Activated CD4-positive, alpha-beta T cell treated with anti-CD3 and anti-CD28 coated beads, Interleukin-2, amount 10 ng/mL, durations not matched to agents 7 days and 5 days (primary cell): ENCODE measurements at places on chromosomes 12 and 14. TPM values are rescaled to one million over a fixed set of nuclear protein-coding genes. Genes with fewer than 3 reads are reported as not detected.

Gene ZC2HC1C
- total RNA-seq, result 3.3 TPM

Gene BDKRB2
- not detected for total RNA-seq

Gene LTB4R2
- total RNA-seq, result 21.7 TPM

Gene TSPAN19
- not detected for total RNA-seq

Gene GPR84
- total RNA-seq, result 0.33 TPM

Gene PPFIBP1
- total RNA-seq, result 7.7 TPM

Gene TAS2R9
- not detected for total RNA-seq

DNA sequence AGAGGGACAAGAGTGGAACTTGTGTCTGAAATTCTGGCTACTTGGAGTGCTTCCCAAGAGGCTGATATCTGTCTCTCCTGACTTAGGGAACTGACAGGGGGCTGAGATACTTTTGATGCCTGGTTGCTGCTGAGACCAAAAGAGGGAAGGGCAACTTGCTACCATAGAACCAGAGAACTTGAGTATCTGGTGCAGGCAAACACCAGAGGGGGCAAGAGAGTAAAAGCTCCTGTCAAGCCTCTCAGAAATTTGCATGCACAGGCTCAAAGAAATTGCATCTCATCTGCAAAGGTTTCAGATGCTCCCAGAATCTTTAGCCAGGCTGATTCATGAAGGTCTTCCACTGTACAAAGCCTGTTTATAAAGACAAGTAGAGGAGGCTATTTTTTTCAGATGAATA is 391.3 kb upstream of the FOXG1 start:
- DNase-seq, result no peak

- no peak for DNase-seq
These were observed 34.4 kb downstream of the BMAL2 start for GRCh38 chr12:27367078-27367477.

GRCh38 chr12:64009321-64010068 is 165.0 kb downstream of the SRGAP1 start:
- no peak for DNase-seq

- DNase-seq, result no peak
These were observed 37.4 kb downstream of the HSP90AA1 start for GRCh38 chr14:102049258-102050025.

DNA sequence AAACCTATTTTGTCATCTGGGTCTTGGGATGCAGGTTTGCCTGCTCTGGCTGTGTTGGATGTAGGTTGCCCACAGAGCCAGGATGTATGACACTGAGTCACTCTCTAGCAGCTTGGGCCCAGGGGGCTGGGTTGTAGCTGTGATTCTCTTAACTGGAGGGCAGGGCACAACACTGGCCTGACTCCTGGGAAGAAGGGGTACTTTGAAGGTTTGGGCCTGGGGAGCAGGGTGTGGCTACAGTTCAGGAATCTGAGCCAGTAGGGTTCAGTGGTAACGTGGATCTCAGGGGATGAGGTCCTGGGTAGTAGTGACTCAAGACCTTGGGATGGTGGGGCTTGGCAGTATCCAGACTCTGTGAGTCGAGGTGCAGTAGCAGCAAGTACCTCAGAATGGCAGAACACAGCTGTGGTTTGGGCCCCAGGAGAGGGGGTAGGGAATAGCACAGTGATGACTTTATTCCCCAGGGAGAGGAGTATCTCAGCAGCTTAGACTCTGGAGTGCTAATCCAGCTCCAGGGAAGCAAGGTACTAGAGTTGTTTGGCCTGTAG is 25.7 kb downstream of the TBC1D15 start:
- DNase-seq, result no peak

DNA sequence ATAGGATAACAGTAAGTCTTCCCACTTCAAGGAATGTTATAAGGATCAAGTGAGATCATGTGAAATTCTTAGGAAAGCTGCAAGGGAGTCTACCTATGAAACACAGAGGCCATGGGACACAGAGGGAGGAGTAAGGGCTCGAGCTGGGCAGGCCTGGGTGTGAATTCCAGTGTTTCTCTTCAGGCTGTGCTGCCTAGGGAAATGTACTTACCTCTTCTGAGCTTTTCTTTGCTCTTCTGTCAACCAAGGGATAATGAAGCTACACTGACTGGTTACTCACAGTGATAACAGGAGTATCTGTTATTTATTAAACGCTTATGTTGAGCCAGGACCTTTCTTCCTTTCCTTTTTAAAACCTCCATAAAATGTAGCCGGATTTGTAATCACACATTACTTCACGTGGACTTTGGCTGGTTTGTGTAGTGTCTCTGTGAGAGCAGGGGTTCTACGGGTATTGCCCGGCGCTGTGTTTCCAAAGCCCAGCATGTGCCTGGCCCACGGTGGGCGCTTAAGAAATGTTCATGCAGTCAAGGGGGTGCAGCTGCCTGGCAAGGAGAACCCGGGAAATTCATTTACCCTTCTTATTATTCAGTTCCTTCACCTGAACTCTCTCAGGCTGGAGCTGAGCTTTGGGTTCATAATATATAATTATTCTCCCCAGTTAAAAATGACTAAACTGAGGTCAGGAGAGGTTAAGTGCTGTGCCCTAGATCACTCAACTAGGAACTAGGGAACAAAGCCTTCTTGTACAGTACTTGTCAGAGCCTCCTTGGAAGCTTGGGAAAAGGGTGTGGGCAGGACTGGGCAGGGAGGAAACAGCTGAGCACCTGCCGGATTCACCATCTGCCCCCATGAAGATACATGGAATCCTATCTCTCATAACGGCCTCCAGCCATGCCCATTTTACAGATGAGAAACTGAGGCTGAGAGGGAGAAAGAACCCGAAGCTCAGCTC is 214.2 kb downstream of the CACNA1C start:
- DNase-seq, result no peak

GRCh38 chr12:99418379-99418778 is 229.2 kb upstream of the GARIN6 start:
- no peak for DNase-seq

GRCh38 chr14:58244556-58245387 is at the start of gene PSMA3:
Gene PSMA3 (plus strand): TSS chr14:58244843. CDS start chr14:58244921, 78 bp downstream.
- DNase-seq, result peak; percentile 98

DNA sequence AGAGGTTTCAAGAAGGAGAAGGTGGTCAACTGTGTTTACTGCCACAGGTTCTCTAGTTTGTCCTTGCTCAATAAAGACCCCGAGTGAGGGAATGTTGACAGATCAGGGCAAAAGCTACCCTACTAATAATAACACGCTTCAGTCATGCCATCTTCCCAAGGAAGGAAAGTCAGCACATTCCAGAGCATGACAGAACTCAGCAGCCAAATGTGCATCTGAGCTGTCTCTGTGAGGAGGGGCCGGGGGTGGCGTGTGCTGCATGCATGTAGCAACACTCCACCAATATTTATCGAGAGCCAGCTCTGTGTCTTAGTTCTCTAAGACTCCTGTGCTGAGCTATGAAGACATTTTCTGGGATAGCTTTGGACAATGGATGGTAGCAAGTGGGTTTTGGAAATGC is 260.4 kb downstream of the DPF3 start:
- no peak for DNase-seq

DNA sequence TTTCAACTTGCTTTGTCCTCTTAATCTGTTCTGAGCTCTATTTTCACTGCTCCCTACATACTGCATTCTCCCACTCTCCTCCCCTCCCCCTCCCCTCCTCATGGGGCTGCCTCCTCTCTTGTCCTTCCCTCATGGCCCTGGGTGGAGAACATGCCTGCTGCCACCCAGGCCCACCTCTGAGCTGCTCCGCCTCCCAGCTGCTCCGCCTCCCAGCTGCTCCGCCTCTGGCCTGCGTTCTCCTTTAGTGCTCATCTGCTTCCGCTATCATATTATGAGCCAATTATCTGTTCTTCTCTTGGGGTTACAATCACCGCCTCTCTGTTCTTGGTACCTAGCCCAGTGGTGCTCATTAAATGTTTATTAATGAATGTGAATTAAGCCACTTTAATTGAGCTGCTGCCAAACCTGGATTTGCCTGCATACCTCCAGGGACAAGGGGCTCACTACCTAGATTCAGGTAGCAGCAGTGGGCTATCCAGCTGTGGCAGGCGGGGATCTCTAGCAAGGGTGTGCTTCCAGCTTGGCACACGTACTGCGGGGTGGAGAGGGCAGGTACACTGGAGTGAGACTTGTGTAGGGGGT is 32.0 kb upstream of the FAM181A start:
- DNase-seq, result no peak

GRCh38 chr14:86334355-86334754 is 804.4 kb downstream of the FLRT2 start:
- DNase-seq, result no peak

GRCh38 chr12:8692573-8692972 is 5.2 kb upstream of the RIMKLB start:
- DNase-seq, result no peak

GRCh38 chr14:50714450-50715073 is 46.5 kb upstream of the SAV1 start:
- DNase-seq, result peak; percentile 24

GRCh38 chr14:34733245-34733644 is 18.9 kb upstream of the CFL2 start:
- no peak for DNase-seq

DNA sequence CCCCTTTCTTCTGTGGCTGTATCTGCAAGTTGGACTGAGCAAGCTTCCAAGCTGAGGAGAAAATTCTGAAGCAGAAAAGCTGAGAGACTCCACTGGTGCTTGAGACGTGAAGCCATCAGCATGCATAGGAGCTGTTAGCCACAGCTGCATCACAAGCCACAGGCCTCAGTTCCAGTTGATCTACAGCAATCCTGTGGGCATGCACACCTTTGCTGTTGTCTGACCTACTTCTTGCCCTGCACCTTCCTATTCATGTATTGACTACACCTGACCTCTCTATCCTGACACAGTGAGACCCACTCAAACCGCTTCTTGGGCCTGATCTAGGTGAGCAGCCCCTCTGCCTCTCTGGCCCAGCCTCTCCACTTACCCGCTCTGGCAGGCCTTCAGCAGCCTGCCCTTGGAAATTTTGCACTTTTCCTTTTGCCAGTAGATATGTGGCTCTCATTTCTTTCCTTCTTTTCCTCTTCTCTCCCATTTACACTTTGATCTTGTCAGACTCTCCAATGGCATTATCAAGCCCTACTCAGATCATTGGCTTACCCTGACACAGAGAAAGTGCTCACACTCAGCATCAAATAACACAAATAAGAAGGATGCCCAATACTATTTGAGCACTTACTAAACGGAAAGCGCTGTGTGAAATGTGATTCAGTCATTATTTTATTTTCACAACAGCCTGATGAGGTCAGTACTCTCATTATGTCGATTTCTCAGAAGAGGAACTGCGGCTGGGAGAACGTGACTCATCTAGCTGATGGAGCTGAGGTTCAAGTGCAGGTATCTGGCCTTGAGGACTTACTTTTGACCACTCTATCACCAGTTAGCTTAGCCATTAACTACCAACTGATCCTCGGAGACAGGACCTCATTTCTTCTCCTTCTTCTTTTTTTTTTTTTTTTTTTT is 21.9 kb upstream of the PTGR2 start:
- DNase-seq, result peak; percentile 34

- no peak for DNase-seq
These were observed 100.3 kb downstream of the GTF2A1 start for GRCh38 chr14:81120501-81120900.

DNA sequence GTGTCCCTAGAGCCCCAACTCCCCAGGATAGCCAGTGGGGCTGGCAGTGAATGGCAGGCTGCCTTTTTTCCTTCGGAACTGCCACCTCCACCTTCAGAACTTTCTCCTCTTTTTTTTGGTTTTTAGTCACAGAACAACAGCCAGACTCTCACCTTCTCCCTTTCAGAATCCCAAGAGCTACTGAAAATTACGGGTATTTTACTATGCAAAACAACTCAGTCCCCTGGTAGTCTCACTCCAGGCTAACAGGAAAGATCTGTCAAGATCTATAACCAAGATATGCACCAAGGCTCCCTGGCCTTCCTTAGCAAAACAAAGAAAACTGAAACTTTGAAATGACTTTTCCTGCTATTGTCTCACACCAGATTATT is 12.5 kb downstream of the PLEKHG6 start:
- no peak for DNase-seq

- DNase-seq, result no peak
These were observed 258.4 kb downstream of the AKAP6 start for GRCh38 chr14:32587461-32587860.

GRCh38 chr14:83709116-83709515 is 1820.8 kb upstream of the FLRT2 start:
- DNase-seq, result no peak

DNA sequence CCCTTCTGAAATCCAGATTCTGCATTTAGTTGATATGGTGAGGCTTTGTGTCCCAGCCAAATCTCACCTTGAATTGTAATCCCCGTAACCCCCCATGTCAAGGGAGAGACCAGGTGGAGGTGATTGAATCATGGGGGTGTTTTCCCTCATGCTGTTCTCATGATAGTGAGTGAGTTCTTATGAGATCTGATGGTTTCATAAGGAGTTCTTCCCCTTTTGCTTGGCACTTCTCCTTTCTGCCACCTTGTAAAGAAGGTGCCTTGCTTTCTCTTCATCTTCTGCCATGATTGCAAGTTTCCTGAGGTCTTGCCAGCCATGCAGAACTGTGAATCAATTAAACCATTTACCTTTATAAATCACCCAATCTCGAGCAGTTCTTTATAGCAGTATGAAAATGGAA is 23.1 kb upstream of the C12orf42 start:
- DNase-seq, result no peak

DNA sequence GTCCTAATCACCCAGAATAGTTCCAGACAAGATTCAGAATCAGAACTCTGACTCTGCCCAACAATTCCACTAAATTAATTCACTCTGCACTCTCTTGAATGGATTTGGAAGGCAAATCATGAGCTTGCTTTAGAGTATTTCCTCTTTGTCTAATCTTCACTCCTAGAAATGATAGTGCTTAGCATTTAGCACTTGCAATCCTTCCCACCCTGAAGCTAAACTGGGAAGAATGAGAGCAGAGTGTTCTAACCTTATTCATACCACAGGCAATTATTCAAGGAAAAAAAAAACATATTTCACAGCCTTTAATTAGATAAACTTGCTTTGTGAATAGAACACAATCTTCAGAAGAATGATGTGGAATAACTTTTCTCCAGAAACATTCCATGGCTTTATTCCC is 264.6 kb downstream of the PAWR start:
- no peak for DNase-seq

DNA sequence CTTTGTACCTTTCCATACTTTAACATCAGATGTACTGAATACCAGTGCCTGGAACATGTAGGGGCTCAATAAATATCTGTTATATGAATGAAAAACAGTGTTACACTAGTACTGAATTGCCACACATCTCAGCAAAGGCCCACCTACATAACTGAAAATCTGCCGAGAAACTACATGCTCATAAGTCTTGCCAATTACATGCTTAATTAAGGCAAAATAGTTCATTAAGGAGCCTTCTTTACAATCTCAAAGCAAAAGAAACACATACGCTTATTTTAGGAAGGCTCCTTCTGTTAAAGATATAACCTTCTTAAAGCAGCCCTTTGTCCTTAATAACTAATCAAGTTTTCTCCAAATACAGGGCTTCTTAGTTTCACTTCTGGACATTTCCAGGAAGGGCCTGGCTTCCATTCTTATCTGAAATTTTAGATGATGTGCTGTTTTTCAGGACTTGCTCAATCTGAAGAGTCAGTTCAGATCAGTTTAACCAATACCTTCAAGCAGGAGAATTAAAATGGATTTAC is 11.5 kb downstream of the LIMA1 start:
- no peak for DNase-seq
